ENCODE measurements at places on chromosomes 1 and 21.

- no peak for DNase-seq
Measured at GRCh38 chr1:211893260-211893659, 62.7 kb upstream of the LPGAT1 start.

- DNase-seq: no peak
Measured at GRCh38 chr1:62003777-62004176, 190.9 kb upstream of the L1TD1 start.

DNA sequence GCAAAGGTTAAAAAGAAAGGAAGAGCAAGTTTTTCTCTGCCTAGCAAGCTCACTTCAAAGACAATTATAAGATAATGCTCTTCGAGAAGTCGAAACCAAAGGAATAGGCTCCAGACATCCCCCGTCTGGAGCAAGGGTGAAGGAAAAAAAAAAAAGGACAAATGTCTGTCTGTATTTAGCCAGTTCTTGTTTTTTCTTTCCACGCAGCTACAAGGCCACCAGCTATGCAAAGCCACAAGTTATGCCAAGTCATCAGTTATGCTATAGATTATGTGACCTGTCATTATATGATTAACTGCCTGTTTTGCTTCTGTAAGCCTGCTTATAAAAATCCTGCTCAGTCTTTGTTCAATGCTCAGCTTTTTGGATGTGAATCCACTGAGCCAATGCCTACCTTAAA, 2.4 kb upstream of the THEM5 start:
- no peak for DNase-seq

GRCh38 chr1:52002038-52002917, 11.8 kb upstream of the RAB3B start:
- peak; percentile 96 for DNase-seq

GRCh38 chr1:59690171-59690930, 124.4 kb upstream of the HOOK1 start:
- no peak for DNase-seq

DNA sequence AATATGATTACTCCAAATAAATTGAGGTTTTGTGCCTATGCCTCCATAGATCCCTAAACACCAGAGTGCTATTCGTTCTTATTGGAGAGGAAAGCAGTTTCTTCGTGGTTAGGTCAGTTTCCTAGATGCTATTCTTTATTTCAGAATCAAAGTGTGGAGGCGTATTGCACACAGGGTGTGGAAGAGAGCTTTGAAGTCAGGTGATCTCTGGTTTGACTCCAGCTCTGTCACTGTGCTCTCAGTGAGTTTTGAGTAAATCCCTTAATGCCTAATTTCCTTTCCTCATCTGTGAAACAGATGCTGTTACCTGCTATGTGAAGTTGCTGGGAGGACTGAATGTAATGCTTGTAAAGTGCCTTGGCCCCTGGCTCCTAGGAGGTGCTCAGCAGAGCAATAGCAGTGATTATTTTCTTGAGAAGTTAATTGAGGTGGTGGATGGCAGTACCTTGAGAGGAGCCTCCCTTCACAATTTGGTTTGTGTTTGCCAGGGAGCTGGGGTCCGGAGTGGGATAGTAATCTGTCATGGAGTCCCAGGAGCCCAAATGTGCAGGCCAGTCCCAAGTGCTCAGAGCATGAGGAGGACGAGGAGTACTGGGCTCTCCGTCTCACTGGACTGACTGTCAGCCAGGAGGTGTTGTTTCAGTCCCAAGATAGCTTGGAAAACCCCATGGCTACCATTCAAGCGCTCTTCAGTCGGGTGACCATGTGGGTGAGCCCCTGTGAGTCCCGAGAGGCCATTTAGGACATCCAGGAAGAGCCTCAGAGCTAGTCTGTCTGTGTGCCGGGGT, 14.9 kb downstream of the NTPCR start:
- DNase-seq: no peak

DNA sequence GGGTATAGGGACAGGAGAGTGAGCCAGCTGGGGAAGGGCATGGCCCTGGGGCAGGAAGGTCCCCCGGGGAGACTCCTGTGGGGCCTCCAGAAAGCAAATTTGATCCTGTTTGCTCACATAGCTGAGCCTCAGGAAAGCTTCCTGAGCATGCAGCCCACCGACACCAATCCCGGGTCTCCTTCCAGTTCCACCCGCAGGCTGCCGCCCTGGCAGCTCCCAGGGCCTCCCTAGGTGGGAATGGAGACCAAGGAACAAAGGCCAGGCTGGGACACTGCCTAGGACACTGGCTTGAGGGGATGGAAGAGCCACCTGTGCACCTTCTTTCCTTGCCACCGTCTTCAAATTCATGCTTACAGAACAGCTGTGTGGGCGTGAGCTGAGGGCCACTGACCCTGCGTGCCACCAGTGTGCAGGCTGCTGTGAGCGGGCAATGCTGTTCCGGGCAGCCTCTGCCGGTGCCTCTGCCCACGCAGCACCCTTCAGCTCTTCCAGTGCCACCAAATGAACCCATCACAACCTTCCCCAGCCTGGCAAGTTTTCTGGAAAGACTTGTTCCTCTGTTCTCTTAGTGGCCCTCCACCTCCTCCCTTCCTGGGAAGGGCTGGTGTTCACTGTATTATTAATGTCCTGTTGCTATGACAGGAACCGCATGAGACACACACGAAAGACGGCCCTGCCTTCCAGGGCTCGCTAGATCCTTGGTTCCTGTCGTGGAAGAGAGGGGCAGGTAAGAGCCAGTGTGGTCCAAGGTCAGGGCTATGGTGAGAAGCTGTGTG, 53.6 kb downstream of the ACBD3 start:
- no peak for DNase-seq

DNA sequence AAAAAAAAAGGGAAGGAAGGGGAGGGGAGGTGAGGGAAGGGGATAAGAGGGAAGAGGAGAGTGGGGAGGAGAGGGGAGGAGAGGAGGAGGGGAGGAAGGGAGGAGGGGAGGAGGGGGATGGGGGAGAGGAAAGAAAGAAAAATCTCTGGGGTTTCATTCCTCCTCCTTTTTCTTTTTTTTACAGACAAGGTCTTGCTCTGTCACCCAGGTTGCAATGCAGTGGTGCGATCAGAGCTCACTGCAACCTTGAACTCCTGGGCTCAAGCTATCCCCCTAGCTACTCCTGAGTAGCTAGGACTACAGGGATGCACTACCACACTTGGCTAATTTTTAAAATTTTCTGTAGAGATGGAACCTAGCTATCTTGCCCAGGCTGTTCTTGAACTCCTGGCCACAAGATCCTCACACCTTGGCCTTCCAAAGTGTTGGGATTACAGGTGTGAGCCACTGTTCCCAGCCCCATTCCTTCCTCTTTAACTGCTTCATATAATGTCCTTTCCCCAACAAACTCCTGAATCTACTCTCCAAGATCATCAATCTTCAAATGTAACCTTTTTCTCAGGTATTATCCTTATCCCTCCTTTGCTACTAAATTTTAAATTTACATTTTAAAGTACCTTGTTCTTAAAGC, 23.2 kb downstream of the GON4L start:
- DNase-seq: no peak

GRCh38 chr1:78036450-78036849, 9.3 kb upstream of the GIPC2 start:
- no peak for DNase-seq

- DNase-seq: peak; percentile 73
Measured at GRCh38 chr1:53122201-53122885, 20.1 kb downstream of the SLC1A7 start.

- DNase-seq: peak; percentile 62
Measured at GRCh38 chr1:26537951-26538352, 8.4 kb downstream of the RPS6KA1 start.

DNA sequence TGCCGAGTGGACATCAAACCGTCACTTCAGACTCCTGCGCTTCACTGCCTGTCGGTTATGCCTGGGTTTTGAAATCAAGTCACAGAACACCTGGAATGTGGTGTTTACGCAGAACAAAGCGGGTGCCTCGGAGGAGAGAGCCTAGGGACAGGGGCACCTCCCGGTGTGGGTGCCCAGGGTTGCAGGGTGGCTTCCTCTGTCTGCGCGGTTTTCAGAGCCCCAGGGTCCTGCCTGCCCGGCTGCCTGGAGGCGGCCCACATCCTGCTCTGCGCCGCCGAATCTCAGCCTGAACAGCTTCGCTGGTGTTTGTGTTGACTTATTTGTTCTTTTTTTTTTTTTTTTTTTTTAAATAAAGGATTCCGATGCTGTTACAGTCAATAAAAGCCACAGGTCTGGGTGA, 113.5 kb upstream of the COL6A1 start:
- no peak for DNase-seq

DNA sequence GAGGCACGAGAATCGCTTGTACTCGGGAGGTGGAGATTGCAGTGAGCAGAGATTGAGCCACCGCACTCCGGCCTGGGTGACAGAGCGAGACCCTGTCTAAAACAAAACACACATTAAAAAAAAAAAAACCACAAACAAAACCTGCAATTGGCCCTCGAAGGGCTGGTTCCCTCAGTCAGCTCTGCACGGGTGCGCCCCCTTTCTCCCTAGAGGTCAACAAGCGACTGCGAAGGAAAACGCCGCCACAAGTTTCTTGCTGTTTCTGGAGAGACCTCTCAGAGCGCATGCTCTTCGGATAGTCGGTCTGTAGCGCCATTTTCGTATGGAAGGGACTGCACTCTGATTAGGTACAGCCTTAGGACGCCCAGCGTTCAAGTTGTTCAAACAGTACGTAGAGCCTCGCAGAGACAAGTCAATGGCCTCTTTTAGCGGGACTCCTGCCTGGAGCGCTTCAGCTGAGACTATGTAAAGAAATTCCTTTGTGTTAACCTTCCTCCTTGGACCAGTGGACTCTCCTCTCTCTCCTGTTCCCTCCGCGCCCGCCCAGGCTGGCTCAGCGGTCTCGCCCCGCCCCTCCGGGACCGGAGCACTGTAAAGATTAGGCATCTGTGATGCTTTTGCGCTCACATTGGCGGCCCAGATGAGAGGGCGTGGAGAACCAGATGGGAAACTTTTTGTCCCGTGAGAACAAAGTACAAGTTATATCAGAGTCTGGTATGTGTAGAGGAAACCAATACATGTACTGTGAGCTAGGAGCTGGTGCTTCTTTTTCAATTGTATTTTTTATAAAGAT, 1.0 kb upstream of the CDC14A start:
- peak; percentile 90 for DNase-seq

GRCh38 chr21:37228003-37228400, 39.1 kb downstream of the VPS26C start:
- DNase-seq: no peak

Data from cardiac fibroblast (primary cell).